NCI-H1105 (cell line): ENCODE measurements at places on chromosomes 5 and 9.

DNA sequence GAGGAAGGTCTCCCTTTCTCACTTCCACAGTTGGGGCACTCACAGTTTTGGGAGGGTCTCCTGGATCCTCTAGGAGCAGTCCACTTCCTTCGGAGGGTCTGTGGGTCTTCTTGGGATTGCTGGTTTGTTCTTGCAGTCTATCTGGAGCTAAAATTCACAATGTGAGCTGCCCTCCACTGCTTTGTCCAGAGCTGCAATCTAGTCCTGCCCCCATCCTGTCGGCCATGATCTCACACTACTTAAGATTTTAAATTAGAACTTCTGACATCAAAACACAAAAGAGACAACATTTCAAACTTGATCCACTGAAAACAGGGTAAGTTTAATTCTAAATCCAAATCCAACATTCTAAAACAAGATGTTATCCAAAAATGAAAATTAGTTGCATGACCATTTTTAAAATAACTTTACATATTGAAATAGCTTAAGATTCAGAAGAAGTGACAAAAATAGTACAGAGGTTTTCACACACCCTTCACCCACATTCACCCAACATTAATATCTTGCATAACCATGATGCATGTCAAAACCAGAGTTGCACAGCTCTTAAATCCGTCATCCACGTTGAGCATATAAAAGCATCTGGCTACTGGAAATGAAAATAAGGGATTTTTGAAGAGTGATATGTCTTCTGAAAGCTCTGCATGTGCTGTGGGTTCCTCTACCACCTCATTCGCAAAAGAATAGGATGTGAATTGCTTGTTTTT lies 113.7 kb upstream of the EPB41L4A start:
- no peak for DNase-seq

DNA sequence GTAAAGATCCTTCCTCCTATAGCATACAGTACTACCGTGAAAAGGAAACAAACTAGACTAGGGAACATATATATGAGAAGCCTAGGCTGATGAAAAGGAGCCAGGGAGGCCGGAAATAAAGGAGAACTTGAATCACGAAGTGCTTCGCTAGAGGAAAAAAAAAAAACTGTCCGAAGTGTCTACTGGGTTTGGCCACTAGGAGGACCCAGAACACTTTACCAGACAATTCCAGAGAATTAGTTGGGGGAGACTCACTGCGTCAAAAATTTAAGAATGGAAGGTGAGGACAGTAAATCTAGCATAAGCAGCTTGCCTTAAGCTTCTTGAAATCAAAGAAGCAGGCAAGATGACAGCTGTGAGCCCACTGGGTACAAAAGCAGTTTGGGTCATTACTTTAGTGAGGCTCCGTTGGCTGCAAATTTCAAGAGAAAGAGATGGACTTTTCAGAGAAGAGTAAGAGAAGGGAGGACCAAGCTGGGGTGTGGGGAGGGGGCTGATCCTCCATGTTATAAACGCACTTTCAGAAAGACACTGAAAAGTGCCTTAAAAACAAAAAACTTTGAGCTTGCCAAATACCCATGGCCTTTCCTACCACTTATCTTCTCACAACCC lies 47.4 kb downstream of the P4HA2 start:
- DNase-seq, result no peak

- DNase-seq, result no peak
Observed at GRCh38 chr9:19517202-19517942, 108.6 kb downstream of the ACER2 start.

DNA sequence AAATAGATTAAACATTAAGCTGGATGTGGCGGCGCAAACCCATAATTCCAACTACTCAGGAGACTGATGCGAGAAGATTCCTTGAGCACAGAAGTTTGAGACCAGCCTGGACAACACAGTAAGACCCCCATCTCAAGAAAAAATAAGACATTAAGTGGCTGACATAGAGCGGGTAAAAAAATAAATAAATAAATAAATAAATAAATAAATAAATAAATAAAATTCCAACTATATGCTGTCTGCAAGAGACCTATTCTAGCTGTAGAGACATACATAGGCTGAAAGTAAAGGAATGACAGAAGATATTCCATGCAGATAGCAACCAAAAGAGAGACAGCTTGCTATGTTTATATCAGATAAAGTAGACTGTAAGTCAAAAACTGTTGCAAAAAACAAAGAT lies 17.4 kb upstream of the SH3TC2 start:
- DNase-seq, result no peak

DNA sequence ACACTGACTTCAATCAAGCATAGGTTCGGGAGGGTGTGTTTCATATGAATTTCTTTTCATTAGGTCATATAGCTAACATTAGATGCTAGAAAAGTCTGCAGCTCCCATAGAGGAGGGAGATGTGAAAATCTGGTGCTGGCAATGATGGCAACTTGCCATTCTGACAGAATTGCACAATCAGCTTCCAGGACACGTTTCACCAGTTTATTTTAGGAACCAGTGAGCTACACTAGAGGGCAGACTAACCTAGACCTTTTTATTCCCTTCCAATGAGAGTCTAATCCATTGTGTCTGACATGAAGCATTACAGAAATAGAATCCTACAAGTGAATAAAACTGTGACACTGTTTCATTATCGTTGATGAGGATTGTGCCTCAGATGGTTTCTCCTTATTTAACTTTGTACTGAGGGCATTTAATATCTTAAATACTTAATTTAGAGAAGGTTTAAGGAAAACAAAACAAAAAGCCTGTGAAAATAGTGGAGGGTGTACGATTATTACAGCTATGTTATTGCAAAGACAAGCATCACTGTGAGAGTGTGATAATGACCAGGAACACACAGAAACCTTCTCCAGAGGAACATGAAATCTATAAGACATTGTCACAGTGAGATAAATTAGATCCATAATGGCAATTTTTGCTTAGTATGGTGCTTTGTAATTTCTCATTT lies 363.3 kb upstream of the RPS23 start:
- peak; percentile 22 for DNase-seq

DNA sequence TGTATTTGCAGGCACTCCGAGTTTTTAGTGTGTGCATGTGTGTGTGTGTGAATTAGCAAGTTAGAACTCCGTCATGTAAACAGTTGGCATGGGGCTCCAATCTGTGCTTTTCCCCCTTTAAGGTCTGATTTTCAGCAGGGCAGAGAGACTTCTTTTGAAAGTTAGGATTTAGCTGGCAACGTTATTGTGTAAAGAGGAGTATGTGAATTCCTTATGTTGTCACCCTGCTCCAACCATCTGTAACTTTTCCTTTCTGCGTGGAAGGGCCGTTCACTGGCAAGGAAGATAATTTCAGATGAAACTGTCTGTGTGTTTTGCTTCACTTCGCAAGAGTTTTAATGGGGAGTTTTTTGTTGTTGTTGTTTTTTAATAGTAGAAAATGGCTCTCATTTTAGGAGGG lies 332 bp downstream of the SGCD start:
- DNase-seq, result no peak

DNA sequence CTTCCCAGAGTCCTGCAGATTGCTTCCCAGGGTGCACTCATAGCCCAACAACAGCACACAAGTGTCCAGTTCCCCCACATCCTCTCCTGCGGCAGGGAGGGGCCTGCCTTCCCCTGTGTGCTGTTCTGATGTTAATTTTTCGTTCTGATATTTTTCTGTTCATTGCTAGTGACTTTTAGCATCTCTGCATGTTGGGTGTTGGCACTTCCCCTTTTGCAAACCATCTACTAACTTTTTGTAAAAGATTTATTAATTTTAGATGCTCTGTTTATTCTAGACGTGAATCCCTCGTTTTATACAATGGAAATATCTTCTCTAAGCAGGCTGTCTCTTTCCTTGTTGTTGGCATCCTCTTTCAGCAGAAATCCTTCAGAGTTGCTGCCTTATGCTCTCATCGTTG lies 97.3 kb upstream of the DAP start:
- no peak for DNase-seq

- no peak for DNase-seq
Observed at GRCh38 chr5:114789773-114790402, 379.8 kb downstream of the TRIM36 start.

- no peak for DNase-seq
Observed at GRCh38 chr5:9462109-9462508, 83.8 kb downstream of the SEMA5A start.

DNA sequence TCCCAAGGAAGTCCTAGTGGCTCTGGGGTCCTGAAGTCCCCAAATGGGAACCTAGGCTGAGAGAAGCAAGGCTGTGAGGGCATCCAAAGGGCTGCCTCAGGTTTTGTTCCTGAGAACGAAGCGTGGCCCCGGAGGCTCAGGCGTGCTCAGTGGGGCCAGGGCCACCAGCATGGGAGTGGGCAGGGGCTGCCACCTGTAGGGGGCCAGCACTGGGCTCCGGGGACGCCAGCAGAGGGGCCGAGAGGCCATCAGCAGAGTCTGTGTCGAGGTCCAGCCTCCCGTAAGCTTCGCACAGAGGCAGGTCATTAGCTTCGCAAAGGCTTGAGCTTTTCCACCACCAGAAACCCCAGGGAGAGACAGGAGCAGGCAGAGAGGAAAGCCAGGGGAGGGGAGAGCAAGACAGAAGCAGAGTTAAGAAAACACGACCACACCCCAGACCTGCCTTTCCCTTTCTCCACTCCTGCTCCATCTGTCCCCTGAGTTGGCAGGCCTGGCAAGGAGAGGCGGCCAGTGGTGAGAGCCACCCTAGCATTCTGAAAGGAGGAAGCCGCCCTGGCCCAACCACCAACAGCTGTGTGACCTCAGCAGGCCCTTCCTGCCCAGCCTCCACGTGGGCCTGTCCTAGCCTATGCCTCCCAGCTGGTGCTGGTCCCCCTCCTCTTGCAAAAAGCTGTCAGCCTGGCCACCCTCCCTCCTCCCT lies 5.5 kb upstream of the SURF6 start:
- DNase-seq, result no peak

DNA sequence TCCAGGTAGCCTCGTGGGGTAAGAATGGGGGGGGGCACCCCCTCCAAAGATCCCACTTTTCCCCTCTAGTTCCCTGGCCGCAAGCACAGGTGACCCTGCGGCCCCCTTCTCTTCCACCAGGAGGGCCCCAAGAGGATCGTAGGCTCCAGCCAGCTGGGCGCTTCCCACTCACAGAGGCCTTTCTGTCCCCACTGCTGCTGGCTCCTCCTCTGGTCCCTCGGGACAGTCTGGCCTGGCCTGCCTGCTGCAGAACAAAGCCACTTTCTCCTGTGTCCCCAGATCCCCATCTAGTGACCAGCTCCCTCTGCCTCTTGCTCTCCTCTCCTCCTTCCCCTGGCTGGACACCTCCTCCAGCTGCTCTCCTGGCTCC lies 534 bp upstream of the SAPCD2 start:
- DNase-seq, result no peak

GRCh38 chr5:50655810-50656205 lies 10.6 kb upstream of the PARP8 start:
- peak; percentile 49 for DNase-seq

- DNase-seq, result no peak
Observed at GRCh38 chr9:113350937-113351336, 1.6 kb downstream of the BSPRY start.

- DNase-seq, result no peak
Observed at GRCh38 chr9:90836411-90837080, 34.9 kb downstream of the SYK start.

DNA sequence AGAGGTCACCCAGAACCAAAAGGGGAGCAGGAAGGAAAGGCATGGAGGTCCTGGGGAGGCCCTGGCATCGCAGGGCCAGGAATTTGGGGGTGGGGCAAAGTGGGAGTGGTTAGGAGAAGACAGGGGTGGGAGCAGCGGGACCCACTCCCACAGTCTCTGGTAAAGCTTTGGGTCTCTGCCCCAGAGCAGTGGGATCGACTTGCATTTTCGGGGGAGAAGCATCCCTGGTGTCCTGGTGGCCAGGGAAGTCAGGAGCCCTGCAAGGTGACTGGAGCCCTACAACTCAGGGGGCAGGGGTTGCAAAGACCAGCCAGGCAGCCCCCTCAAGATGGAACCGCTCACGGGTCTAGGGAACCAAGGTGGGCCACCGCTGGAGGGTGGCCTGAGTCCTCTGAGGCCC lies 22.4 kb upstream of the GTF3C5 start:
- no peak for DNase-seq

- DNase-seq, result no peak
Observed at GRCh38 chr5:72093824-72094223, 13.5 kb upstream of the MAP1B start.

DNA sequence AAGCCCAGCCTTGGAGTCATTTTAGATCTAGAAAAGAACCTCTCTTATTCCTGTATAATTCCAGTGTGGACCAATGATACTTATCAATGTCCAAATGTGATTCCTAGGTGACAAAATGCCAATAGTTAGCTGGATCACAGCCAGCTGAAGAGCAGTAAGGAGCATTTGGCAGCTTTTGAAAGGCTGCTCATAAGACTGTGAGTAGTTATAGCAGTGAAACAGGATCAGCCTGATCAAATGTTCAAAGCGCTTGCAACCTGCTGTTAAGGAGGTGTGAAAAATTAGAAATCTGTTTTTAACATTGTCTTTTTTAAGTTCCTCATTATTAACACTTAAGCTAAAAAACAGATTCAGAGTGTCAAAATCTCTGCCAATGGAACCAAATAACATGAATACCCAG lies 85.1 kb downstream of the SSBP2 start:
- no peak for DNase-seq

GRCh38 chr5:119071561-119071995 lies 691 bp downstream of the DMXL1 start:
- DNase-seq, result no peak

DNA sequence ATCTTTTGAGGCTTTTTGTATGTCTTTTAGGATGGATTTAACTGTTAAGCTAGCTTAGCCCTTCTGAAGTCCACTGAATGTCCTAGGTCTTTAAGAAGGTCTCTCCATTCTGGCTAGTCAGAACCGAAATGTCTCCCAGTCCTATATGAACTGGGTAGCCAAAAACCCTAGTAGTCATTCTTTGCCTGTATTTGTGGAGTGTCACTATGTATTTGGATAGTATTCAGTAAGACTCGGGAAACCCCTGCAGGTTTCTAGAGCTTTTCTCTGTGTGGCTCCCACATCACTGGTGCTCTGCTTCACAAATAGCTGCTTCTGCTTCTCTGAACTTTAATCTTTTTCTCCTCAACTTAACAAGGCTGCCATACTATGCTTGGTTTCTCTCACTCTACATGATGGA lies 68.0 kb downstream of the RIC1 start:
- no peak for DNase-seq

- DNase-seq, result no peak
Observed at GRCh38 chr5:167339205-167339604, 952.2 kb upstream of the WWC1 start.

- DNase-seq, result no peak
Observed at GRCh38 chr9:83296123-83296522, 233.2 kb upstream of the RASEF start.

GRCh38 chr5:147539053-147539452 lies 29.2 kb upstream of the DPYSL3 start:
- no peak for DNase-seq

GRCh38 chr5:135214897-135215616 lies 181.0 kb upstream of the PITX1 start:
- no peak for DNase-seq

- DNase-seq, result no peak
Observed at GRCh38 chr9:4886698-4887097, 94.0 kb downstream of the RCL1 start.

- DNase-seq, result no peak
Observed at GRCh38 chr9:5354184-5354583, 14.5 kb upstream of the RLN1 start.

- DNase-seq, result peak; percentile 27
Observed at GRCh38 chr5:36397901-36398536, 96.3 kb upstream of the RANBP3L start.

- no peak for DNase-seq
Observed at GRCh38 chr9:123175854-123176629, 92.3 kb downstream of the STRBP start.
